ENCODE measurements at places on chromosomes 1 and 21. TPM values are rescaled to one million over a fixed set of nuclear protein-coding genes. Genes with fewer than 3 reads are reported as not detected.

SPRR2G gene
- not detected for total RNA-seq

NECTIN4 gene
- total RNA-seq: 97.8 TPM

LINGO4 gene
- not detected for total RNA-seq

HNRNPCL1 gene
- total RNA-seq: not detected

DNASE2B gene
- not detected for total RNA-seq

CR1 gene
- total RNA-seq: not detected

SLC5A9 gene
- total RNA-seq: 0.24 TPM

GBP4 gene
- not detected for total RNA-seq

TMPRSS3 gene
- not detected for total RNA-seq

LCE1C gene
- 0.24 TPM for total RNA-seq

CACYBP gene
- 81.2 TPM for total RNA-seq

BTF3L4 gene
- 61.4 TPM for total RNA-seq

CPT2 gene
- 8.2 TPM for total RNA-seq

SH2D1B gene
- total RNA-seq: 0.21 TPM

RAB7B gene
- total RNA-seq: 7.2 TPM

MNDA gene
- not detected for total RNA-seq

YRDC gene
- total RNA-seq: 42.7 TPM

PDPN gene
- total RNA-seq: 3.8 TPM

KCNJ10 gene
- total RNA-seq: not detected

SPRR4 gene
- total RNA-seq: not detected

PTGS2 gene
- 13.4 TPM for total RNA-seq

CFHR4 gene
- not detected for total RNA-seq

GRIK1 gene
- not detected for total RNA-seq

LHX8 gene
- total RNA-seq: under 0.01 TPM

ZNF691 gene
- total RNA-seq: 8.7 TPM

PLA2G2A gene
- not detected for total RNA-seq

FCAMR gene
- 0.24 TPM for total RNA-seq

HSF2BP gene
- total RNA-seq: 16.6 TPM

TLCD4 gene
- total RNA-seq: 4.1 TPM
